HAP-1 (cell line): ENCODE measurements at places on chromosomes 12 and 14.

- DNase-seq, result no peak
Measured at GRCh38 chr14:79325557-79325956, 885.7 kb downstream of the DIO2 start.

DNA sequence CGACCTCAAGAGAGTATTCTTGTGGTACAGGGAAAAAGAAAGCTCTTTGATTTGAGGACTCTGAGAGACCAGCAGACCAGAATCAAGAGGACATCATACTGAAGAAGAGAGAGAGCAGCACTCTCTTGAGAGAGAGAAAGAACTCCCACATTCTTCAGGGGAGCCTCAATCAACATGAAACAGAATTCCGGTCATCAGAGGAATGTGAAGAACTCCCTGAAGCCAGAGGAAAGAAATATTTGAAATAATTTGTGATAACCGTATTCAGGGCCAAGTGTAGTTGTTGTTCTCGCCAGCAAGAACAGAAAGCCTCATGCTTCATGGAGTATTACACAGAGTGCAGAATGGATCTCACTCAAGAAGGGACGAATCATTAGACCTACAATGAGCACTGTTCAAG lies 363.8 kb upstream of the TMEM132C start:
- DNase-seq, result no peak

- no peak for DNase-seq
Measured at GRCh38 chr14:73744175-73744867, 30.1 kb upstream of the PNMA1 start.

DNA sequence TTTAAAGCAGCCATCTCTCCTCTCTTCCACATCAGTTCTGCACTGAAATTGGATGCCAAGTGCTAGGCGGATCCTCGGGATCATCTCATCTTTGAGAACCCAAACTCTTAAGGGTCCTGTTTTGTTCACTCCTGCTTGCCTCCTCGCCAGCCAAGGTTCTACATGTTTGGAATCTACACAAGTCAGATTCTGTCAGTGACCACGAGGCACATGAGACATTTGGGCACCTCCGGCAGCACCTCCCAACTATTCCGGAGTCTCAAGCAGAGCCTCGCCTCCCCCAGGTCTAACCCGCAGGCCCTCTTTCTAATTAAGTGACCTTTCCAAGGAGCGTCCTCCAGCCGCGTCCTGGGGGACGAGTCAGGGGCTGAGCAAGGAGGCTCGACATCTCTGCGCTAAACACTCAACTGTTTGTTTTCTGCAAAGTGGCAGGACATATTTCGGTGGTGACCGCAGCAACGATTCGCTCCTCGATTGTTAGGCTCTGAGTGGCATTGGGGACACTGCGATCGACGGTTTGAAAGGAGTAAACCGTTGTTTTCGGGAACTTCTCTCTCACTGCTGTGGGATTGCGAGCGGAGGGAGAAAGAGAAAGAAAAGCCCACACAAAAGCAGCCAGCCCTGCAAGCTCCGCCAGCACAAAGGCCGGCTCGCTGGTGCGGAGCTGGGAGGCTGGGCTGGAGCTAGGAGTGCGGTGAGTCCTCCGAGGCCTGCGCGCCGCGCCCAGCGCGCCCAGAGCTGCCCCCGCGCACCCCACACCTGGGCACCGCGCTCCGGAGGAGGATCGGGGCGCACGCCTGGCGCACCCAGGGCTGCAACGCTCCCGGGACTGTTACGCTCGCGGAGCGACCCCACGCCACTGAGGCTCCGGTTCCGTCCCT lies 640 bp downstream of the ARMH4 start:
- no peak for DNase-seq

DNA sequence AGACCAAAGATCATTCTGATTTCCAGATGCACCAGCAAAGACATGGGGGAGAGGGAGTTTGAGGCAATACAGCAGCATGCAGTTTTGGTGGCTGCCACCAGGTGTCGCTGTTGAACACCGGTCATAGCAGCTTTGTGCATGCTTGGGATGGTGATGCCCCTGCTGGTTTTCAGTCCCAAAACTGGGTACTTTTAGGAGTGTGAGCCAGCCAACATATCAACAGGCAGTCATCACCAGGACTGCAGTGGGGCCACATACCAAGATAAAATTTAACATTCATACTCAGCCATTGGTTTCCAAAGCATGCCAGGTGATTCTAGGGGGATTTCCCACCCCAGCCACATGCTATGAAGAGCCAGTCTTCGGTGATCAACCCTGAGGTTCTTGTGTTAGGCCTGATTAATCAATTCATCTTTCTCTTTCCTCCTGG lies 64.2 kb downstream of the PHETA1 start:
- DNase-seq, result peak; percentile 59

GRCh38 chr12:124030510-124030909 lies 57.5 kb downstream of the ZNF664 start:
- DNase-seq, result no peak

- DNase-seq, result no peak
Measured at GRCh38 chr14:72738161-72738611, 155.7 kb downstream of the DPF3 start.

GRCh38 chr14:38567703-38568102 lies 311.8 kb upstream of the CLEC14A start:
- DNase-seq, result no peak

DNA sequence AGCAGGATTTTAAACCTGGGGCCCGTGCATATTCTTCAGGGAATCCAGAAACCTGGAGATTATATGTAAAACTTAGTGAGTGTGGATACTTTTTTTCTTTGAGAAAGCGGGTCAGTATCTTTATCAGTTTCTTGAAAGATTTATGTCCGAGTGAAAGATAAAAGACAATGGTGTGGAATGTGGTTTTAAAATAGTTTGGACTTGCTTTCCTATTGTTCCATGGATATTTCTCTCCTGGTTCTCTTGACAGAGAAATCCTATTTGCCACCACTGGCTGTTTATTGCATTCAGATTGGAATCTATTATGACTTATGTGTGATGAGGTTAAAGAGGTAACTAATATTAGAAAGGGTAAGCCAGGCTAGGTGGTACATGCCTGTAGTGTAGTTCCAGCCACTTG lies 27.4 kb downstream of the KTN1 start:
- DNase-seq, result no peak

GRCh38 chr14:81826081-81826480 lies 292.4 kb upstream of the SEL1L start:
- DNase-seq, result no peak

DNA sequence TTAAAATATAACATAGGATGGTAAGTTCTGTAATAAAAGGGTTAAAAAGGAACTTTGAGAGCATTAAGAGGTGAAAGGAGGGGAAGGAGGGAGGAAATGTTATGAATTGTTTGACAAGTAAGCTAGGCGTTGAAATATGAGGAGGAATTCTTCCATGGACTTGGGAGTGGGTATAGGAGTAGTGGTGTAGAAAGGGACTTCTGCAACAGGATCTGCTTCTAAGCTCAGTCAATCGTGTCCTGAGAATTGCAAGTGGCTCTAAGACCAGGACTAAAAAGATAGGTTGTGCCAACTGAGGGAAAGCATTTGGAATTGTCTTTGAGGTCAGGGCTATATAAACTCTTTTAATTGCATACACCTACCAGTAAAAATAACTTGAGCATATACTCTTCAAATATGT lies 74.1 kb upstream of the SLC38A2 start:
- no peak for DNase-seq

- peak; percentile 10 for DNase-seq
Measured at GRCh38 chr12:106417926-106418910, 60.7 kb downstream of the POLR3B start.

DNA sequence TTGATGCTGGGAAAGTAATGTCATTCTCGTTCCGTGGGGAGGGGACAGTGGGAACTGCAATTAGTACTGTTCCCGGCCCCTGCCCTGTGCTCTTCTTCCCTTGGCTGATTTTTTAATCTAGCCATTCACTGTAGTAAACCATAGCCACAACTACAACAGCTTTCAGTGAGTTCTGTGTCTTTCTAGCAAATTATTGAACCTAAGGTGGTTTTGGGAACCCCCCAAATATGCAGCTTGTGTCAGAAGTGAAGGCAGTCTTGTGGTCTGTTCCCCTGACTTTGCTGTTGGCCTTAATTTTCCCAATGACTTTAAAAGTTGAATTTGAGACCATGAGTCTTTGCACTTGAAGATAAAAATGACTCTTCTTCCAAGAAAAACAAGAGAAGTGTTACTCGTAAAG lies 114.3 kb upstream of the ETV6 start:
- no peak for DNase-seq

GRCh38 chr12:19775241-19775640 lies 335.9 kb downstream of the AEBP2 start:
- no peak for DNase-seq

GRCh38 chr14:79580414-79580813 lies 630.9 kb downstream of the DIO2 start:
- DNase-seq, result no peak

GRCh38 chr14:105256292-105256960 lies 8.1 kb downstream of the BTBD6 start:
- no peak for DNase-seq

- peak; percentile 55 for DNase-seq
Measured at GRCh38 chr14:20608383-20609110, 17.4 kb upstream of the RNASE12 start.

DNA sequence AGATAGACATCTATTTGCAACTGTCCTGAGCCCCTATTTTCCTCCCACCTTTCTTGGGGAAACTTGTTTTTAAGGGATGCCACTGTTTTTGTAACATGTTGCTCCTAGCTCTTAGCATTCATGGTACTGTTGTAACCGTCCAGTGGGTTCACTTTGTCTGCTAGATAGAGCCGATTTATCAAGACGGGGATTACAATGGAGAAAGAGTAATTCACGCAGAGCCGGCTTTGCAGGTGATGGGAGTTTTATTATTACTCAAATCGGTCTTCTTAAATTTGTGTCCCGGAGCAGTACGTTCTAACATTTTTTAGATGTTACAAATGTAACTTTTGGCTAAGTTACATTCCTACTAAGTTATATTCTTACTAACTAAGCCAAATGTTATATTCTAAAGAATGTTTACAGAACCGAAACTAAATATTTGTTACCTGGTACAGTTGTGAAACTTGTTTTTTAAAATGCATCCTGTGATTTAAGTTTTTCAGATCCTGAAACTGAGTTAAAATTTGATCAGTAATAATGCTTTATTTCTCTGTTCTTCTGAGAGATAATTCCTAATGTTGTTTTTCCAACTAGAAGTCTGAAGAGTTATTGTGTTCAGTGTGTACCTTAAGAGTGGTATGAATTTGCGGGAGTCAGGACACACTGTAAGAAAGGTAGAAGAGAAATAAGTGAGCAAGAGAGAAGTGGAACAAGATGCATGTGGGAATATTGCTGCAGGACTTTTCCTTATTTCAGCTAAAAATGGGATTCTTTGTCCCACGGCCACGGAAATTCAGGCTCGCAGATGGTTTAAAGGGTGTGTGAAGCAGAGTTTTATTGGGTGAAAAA lies 20.6 kb upstream of the CLEC2D start:
- no peak for DNase-seq

GRCh38 chr12:92046557-92047392 lies 98.9 kb downstream of the BTG1 start:
- no peak for DNase-seq

GRCh38 chr14:74508844-74509428 lies 15.4 kb downstream of the ISCA2 start:
- DNase-seq, result no peak

GRCh38 chr12:95996034-95996658 lies at the start of gene HAL:
TSS of gene HAL (minus strand) at chr12:95996344. CDS start at chr12:95995910, 434 bp downstream.
- no peak for DNase-seq

DNA sequence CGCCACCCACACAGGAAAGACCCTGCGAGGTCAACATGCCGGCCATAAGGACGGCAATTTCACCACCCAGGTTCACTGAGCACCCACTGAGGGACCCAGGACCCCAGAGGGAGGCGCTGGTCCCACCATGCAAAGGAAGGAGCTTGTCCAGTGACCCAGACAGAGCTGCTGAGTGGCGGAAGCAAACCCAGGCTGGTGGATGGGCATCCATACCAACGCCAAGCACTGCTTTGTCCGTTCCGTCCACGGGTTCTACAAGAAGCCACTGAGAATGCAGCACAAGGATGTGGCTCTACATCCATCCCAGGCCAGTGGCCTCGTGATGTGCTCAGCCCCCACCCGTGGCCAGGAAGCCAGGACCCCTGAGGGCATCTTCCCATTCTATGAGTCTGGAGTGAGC lies 23.8 kb upstream of the GOLGA3 start:
- DNase-seq, result no peak

- no peak for DNase-seq
Measured at GRCh38 chr14:82159624-82160023, 626.0 kb upstream of the SEL1L start.

GRCh38 chr14:85313560-85314207 lies 216.3 kb upstream of the FLRT2 start:
- DNase-seq, result peak; percentile 71

DNA sequence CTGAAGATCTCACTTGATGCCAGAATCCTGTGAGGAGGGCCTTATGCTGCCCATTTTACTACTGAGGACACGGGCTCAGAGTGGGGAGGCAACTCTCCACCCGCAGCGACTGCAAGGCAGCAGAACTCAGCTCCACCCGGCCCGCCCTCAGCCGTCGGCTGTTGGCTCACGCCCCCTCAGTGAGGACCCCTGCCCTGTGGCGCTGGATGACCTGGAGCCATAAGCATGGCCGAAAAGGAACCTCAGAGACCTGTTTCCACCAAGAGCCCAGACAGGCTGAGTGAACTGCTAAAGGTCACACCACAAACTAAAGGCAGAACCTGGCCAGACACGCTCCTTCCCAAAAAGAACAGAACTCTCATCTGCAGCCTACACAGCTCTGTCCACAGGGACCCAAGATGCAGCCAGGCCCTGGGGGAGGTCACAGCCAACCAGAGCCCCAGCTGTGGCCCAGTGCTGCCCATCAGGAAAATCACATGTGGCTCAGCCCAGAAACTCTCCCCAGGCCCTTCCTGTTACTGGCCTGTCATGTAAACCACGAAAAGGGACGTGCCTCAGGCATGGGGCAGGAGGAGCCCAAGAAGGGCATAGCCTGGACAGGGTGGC lies 32.8 kb downstream of the CCNK start:
- peak; percentile 8 for DNase-seq

GRCh38 chr12:123151457-123152454 lies 866 bp upstream of the PITPNM2 start:
- no peak for DNase-seq

- DNase-seq, result peak; percentile 59
Measured at GRCh38 chr12:19575337-19576243, 136.3 kb downstream of the AEBP2 start.

- no peak for DNase-seq
Measured at GRCh38 chr14:77344377-77344996, 23.7 kb downstream of the GSTZ1 start.

DNA sequence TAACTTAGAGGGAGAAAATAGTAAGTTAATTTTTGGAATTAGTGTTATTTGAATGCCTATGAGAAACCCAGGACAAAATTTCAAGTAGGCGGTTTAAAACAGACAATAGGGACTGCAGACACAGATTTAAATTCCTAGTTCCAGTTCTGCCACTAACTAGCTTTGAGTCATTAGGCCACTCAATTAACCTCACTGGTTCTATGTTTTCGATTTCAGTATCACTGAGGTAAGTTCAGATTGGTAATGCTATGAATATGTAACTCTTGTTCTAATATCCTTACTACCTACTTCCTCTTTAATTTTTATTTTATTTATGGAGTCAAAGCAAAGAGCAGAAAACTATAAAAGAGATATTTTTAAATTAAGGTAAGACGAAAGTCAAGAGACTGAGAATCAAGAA lies 52.6 kb downstream of the GALC start:
- DNase-seq, result no peak

GRCh38 chr14:66081594-66082376 lies 404.4 kb upstream of the CCDC196 start:
- no peak for DNase-seq
